Metanephros (tissue), 2 donors: ENCODE measurements at places on chromosomes 1 and 21. TPM values are rescaled to one million over a fixed set of nuclear protein-coding genes. Genes with fewer than 3 reads are reported as not detected.

The KCNE2 gene
- total RNA-seq, result not detected

The MPL gene
- 0.58 TPM for total RNA-seq

The RXFP4 gene
- total RNA-seq, result 0.18 TPM

The HSD3B2 gene
- total RNA-seq, result 1.3 TPM

The VWA5B1 gene
- 2.4 TPM for total RNA-seq

The UTS2 gene
- not detected for total RNA-seq

The CHI3L1 gene
- total RNA-seq, result 10.3 TPM

The S100A11 gene
- total RNA-seq, result 48.2 TPM

The SH2D5 gene
- 0.18 TPM for total RNA-seq

The TDRD10 gene
- total RNA-seq, result 1.8 TPM

The KRTAP7-1 gene
- not detected for total RNA-seq

The RRAGC gene
- total RNA-seq, result 23.1 TPM

The FCGR1A gene
- total RNA-seq, result 6.2 TPM

The TAS1R1 gene
- 0.53 TPM for total RNA-seq

The PROK1 gene
- total RNA-seq, result not detected

The PKLR gene
- 3.3 TPM for total RNA-seq

The RAB13 gene
- 52.0 TPM for total RNA-seq

The BLACAT1 gene
- 0.70 TPM for total RNA-seq

The FCRL2 gene
- total RNA-seq, result 0.18 TPM

The DMRTA2 gene
- not detected for total RNA-seq

The C4BPA gene
- total RNA-seq, result 0.76 TPM

The CD160 gene
- total RNA-seq, result 0.18 TPM

The SAMSN1 gene
- 6.2 TPM for total RNA-seq

The CD5L gene
- 0.35 TPM for total RNA-seq

The CD53 gene
- 15.6 TPM for total RNA-seq

The CD1E gene
- 0.82 TPM for total RNA-seq

The HES3 gene
- total RNA-seq, result not detected

The CATSPERE gene
- total RNA-seq, result 1.9 TPM
